ENCODE measurements at places on chromosomes 12 and 14.

DNA sequence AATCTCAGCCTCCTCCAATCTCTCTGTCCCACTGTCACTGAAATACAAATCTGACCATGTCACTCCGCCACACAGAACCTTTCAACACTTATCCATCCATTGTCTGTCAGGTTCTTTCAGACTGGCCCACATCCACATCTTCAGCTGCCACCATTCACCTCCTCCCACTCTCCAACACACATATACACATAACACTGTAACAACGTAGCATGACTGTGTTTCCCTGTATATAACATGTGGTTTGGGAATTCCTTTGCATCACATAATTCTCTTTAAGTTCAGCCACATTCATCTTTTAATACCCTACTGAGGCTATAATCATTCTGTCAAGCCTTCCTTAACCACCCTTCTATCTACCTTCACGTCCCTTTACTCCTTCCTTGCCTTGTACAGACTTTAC lies 99.2 kb downstream of the PPP2R5E start:
- no peak for DNase-seq

DNA sequence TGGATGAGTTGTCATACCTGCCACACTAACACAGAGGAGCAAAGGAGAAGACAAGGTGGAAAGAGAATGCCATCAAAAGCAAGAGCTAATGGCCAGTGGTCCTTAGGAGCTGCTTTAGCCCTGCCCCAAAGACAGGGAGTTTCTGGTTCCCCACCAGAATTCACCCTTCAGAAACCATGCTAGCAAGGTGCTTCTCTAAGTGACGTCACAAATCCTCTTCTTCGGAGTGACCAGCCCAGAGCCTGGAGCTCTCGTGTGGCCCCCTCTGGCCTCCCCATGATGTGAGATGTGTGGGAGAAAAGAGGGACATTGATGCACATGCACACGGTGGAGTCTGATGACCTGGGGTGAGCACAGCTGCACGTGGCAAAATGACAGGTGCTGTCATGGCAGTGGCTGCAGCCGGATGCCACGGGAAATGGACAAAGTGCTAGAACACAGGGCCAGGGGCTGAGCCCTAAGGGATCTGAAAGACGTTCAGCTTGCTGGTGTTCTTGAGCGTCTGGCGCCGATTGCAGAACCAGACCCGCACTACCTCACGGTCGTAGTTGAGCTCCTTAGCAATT lies 16.9 kb upstream of the TFCP2 start:
- no peak for DNase-seq

DNA sequence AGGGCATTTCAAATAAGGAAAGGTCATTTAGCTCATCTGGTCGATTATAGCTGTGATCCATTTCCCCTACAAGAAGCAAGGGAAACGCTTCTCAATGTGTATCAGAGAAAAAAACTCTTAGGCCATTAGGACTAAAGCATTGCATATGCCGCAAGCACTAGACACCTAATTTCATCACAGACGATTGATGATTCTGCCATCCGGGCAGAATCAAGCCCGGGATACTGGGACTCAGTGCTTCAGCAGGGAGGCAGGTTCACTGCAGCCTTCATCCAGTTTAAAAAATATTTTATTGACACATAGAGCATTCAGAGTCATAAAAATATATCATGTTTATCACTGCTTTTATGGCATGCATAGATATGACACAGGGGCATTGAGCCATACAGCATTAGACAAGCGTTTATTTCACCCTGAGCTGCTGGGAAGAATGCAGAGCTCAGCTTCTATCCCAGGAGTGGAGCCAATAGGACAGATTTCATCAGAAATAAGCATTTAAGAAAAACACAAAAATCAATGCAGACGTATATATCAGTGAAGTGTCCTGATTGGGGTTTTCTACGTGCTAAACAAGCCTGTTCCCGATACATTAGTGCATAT lies 806.9 kb downstream of the GALC start:
- DNase-seq: no peak

- DNase-seq: no peak
These were observed 11.9 kb downstream of the PRDM4 start for GRCh38 chr12:107749083-107749482.

DNA sequence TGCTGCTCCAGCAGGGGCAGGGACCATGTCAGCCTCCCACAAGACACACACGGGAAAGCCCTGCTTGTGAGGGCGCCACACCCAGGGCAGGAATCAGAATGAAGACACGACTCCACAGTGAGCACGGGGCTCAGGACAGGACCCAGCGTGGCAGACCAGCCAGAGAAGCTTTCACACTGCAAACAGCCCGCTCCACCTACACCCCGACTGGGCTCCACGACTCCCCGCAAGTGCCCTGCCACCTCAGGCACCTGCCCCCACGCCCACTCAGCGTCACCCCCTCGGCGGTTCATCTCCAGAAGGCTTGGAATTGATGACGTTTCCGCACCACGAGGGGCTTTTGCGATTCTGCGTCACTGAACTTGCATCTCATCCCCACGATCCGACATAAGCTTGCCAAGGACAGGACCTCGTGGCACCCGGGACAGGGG lies 91.1 kb downstream of the FBXL14 start:
- DNase-seq: no peak

DNA sequence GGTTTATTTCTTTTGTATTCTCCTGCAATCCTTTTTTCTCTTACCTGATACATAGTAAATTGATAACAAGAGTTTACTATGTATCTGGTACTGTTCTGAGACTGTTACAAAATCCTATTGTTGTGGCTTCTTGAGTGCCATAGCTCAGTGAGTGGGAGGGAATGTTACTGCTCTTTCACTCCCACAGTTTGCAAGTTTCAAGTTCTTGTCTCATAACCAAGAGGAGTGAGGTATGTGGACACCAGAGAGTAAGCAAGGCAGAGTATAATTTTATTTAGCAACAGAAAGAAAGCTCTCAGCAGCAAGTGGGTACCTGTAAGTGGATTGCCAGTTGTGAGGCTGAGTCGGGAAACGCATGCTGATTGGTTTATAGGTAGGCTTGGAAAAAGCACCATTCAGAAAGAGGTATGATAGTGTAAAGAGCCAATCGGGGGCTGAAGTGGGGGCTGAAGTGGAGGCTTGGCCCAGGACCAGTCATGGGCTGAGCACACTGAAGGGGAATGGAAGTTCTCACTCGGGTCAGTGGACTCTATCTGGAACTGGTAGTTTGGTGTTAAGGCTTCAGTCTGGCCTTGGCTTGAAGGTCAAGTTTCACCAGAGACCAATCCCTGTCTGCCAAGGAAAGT lies 850.8 kb downstream of the TMTC2 start:
- DNase-seq: no peak

DNA sequence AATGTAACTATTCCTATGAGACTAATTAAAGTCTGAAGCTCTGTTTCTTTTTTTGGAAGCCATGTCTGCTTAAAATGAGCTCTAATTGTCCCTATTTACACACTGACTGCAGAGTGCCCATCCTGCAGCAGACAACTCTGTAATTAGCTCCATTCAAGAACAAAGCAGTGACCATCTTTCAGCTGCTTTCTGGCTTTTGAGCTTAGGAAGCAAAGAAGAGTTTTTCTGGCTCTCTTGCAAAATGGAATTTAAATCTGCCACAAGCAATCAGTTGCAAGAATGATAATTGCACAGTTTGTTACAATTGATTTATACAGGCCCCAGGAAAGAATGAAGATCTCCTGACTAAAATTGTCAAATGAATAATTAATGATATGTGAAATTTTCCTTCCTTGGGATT lies 83.4 kb downstream of the GAS2L3 start:
- DNase-seq: no peak

DNA sequence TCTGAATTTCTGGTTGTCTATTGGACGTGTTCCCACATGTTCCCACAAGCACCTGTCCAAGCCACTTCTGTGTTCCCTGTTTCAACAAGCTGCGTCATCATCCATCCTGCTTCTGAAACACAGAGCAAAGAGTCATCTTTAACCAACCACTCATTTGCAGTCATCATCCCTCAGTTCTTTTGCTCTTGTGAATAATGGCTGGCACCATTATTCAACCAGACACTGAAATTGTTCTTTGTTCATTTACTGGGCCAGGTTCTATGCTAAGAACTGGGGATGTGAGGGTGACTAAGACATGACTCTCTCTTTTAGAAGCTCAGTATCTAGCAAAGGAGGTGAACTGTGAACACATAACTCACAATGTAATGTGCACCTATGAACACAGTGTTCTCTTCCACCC lies 40.7 kb upstream of the ANO4 start:
- no peak for DNase-seq

DNA sequence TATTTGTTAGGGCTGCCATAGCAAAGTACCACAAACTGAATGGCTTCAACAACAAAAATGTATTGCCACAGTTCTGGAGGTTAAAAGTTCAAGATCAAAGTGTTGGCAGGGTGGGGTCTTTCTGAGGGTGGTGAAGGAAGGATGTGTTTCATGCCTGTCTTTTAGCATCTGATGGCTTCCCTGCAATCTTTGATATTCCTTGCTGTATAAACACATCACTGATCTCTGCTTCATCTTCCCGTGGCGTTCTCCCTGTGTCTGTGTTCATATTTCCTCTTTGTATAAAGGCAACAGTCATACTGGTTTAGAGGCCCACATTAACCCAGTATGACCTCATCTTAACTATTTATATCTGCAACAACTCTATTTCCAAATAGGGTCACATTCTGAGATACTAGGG lies 167.5 kb downstream of the BTG1 start:
- no peak for DNase-seq

DNA sequence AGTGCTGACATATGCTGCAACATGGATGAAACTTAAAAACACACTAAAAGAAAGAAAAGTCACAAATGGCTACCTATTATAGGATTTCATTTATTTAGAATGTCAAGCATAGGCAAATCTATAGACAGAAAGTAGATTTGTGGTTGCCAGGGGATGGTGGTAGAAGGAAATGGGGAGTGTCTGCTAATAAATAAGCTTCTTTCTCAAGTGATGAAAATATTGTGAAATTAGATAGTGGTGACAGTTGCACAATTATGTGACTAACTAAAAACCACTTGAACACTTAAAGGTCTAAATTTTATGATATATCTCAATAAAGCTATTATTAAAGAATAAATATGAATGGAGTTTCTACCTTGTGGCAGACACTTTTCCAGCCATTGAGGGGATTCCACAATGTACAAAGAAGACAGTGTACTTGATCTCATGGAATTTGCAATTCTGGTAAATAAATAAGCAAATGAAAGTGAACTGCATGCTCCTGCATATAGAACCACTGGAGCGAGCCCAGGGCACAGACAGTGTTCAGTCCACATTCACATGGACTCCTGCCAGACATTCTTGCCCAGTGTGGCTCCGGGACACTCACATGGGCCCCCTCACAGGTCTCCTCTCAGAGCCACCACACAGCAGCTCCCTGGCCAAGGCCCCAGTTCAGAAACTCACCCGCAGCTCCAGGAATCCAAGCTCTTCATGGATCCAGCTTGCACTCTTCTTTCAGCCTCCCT lies 107.1 kb upstream of the ARID2 start:
- DNase-seq: no peak

- no peak for DNase-seq
These were observed 326.0 kb downstream of the PRKD1 start for GRCh38 chr14:29601616-29602015.

GRCh38 chr14:98816195-98816594 lies 455.8 kb downstream of the BCL11B start:
- no peak for DNase-seq

DNA sequence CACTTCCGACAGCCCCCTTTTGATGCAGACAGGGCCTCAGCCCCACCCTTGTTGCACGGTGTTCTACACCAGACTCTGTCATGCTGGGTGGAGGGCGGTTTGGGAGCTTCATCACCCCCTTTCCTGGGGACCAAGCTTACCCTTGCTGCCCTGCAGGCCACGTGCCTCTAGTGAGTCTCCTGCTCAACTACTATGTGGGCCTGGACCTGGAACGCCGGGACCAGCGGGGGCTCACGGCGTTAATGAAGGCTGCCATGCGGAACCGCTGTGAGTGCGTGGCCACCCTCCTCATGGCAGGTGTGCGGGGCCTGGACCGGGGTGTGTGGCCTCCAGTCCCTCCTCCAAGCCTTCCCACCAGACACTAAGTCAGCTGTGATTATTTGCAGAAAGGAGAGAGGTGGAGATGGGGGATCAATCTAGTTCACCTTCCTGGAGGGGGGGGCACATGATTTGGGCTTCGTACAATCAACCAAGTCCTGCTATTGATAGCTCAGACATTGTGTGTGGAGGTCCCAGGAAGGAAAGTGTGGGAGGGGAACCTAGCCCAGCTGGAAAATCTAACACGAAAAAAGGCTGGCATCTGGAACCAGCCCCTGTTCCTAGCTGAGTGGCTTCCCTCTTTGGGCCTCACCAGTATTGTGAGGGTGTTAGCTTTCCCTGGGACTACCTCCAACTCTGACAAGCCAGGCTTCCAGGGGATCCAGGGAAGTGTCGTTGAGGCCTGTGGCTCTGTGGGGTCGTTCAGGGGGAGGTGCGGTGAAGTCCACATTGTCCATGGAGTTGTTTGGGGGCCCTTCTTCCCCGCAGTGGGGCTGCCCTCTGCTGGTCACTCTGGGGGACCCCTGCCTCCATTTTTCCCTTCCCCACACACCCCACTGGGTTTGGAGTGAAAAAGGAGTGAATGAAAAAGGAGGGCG lies 1.6 kb downstream of the ANKRD33 start:
- DNase-seq: no peak

DNA sequence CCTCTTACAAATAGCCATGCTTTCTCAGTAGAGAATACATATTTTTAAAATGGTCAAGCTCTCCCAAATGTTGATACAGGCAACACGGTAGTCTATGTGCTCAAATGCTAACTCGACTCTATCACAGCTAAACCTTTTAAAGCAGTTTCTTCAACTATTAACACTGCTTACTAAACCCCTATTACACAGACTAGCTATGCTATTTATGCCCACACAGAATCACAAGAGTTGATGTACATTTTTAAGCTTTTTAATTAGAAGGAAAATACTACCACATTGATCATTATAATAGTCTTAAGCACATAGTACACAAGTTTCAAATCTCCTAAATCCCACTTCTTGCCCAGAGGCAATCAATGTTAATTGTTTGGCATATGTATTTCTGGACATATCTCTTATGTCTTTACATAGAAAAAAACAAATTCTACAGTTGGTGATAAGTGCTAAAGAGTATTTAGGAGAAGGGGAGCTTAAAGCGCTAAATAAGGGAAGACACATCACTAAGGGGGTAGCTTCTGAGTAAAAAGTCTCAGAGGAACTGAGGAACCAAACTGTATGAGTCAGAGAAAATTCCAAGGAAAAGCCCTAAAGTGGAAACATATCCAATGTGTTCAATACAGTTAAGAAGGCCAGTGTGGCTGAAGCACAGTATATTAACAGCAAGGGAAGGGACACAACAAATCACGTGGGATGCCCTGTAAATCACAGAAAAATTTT lies 13.7 kb downstream of the HNRNPC start:
- DNase-seq: no peak

DNA sequence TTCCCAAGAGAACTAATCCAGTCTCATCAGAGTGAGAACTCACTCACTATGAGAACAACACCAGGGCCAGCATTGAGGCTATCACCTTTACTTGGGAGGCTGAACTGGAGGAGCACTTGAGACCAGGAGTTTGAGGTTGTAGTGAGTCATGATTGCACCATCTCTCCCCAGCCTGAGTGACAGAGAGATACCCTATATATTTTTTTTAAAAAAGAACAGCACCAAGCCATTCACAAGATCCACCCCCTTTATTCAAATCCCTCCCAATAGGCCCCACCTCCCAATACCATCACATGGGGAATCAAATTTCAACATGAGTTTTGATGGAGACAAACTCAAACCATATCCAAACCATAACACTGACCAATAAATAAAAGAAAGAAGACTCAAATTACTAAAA lies 3.7 kb upstream of the TMX1 start:
- DNase-seq: no peak
